ENCODE measurements at places on chromosomes 7 and 10.
A peak's percentile ranks its signal among the peaks of the same experiment; 100 is the strongest.

- DNase-seq = no peak
These were observed 5.9 kb upstream of the LRRC18 start for GRCh38 chr10:48945441-48946130.

DNA sequence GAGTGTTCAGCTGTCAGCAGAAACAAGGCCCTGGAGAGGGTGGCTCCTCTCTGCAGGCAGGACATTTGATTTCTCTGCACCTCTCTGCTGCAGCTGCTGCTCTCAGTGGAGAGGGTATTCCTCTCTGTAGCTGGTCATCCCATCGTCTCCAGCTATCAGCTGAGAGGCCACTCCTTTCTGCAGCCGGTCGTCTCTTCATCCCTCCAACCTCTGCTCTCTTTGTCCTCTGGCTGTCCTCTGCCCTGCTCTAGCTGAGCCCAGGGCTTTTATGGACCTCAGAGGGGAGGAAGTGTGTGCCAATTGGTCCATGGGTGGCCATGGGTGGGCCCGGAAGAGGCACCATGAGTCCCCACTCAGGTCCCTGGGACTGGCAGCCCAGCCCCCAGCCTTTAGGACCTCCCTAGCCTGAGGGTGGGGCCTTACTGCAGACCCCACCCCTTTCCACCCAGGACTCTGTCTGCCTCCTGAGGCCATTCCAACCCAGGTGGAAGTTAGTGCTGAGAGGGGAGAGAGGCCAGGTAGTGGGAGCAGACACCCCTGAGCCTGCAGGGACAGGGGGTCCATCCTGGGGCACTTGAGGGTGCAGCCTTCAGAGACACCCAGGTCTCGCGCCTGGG is 26.2 kb upstream of the CDCA7L start:
- DNase-seq = no peak

DNA sequence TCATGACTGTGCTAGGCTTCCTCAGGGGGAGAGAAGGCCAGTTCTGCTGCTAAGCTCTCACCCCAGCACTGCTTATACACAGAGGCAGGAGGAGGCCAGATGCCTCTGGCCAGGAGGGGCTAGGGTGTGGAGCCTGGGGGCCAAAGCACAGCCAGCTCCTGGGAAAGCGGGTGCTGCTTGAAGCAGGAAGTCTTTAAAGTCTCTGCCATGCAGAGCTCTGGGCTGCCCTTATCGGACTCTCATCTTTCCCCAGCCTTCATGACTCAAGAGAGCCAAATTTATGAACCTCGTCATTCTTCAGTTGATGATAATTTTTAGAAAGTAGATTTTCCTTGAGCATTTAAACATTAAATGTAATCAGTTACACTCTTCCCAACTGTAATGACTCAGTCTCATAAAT is 11.2 kb upstream of the TSPAN14 start:
- DNase-seq = no peak

- peak; percentile 50 for DNase-seq
These were observed 120.2 kb upstream of the TMEM229A start for GRCh38 chr7:124152859-124153692.

DNA sequence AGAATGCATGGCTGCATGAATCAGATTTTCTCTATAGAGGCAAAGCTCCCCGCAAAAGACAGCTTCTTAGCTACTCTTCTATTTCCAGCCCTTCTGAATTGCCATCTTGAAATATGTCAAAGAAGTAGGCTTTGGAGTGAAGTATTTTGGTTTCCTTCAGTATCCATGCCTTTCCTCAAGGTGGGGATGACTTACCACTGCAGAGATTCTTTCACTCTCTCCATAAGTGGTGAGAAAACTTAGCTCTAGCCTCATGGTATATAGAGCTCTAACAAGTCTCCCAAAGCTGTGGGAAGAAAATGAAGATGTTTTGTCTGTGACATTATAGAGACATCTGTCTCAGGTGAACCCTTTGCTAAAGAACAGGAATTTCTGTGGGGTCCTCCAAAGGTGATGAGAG is 89.6 kb upstream of the ITGB1 start:
- DNase-seq = no peak

DNA sequence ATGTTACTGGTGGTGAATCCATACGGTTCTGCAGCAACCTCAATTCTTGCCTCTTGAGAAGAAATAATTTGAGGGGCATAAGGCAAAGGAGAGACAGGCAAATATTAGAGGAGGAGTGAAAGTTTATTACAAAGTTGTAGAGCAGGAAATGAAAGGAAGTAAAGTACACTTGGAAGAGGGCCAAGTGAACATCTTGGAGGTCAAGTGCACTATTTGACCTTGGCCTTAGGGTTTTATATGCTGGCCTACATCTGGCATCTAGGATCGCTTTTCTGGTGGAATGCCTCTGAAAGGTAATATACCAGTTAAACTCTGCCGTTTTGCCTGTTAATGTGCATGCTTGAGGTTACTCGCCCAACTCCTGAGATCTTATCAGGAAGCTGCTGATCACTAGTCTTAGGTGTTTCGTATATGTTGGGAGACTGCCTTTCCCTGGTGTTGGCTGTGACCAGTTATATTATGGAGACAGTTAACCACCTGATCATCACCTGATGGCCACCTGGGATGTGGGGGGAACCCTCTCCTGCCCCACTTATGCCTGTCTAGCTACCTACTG is 66.1 kb upstream of the CYP2C18 start:
- no peak for DNase-seq

DNA sequence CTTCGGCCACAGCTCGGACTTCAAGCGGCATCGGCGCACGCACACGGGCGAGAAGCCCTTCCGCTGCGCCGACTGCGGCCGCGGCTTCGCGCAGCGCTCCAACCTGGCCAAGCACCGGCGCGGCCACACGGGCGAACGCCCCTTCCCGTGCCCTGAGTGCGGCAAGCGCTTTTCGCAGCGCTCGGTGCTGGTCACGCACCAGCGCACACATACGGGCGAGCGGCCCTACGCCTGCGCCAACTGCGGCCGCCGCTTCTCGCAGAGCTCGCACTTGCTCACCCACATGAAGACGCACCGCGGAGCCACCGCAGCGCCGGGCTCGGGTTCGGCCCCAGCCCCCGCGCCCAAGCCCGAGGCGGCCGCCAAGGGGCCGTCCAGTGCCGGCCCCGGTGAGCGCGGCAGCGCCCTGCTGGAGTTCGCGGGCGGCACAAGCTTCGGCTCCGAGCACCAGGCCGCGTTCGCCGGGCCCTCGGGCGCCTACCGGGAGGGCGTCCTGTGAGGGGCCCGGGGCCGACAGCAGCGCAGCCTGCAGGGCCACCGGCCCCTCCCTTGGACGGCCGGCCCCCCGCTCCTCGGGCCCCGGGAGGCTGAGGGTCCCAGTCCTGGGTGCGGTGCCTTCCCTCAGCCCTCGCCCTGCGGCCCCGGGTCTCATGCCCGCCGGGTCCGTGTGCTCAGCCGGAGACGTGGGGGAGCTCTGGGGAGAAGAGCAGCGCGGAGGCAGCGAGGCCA is 17.2 kb downstream of the ZNF316 start:
- DNase-seq = no peak

- no peak for DNase-seq
These were observed 7.0 kb downstream of the NFKB2 start for GRCh38 chr10:102402512-102402896.

- DNase-seq = no peak
These were observed 34.1 kb downstream of the ZRANB1 start for GRCh38 chr10:124975977-124976514.

DNA sequence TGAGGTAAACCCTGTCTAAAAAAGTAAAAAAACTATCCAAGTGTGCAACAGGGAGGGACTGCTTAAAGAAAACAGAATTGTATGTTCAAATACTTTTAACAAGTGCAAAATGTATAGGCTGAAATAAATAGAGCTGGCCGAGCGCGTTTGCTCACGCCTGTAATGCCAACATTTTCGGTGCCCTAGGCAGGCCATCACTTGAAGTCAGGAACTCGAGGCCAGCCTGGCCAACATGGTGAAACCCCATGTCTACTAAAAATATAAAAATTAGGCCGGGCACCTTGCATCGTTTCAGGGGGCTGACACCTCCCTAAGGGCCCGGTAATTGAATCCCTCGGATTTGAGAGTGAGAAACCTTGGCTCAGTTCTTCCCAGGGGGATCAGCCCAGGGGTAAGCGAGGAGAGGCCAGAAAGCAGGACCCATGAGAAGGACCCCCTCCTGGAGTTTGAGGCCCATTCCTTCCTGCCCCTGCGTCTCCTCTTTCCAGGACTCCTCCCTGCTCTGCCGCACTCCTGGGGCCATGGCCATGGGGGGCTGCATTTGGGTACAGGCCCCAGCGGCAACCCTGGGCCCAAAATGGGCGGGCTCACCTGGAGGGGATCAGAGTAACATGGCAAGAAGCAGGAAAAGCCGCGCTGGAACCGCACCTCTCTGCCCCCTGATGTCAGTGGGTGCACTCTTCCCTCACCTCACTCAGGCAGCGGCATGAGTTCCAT is 75.5 kb upstream of the TMEM248 start:
- no peak for DNase-seq

Measured in NB4 (cell line).